ENCODE measurements at places on chromosomes 7 and 10.
A peak's percentile ranks its signal among the peaks of the same experiment; 100 is the strongest.

DNA sequence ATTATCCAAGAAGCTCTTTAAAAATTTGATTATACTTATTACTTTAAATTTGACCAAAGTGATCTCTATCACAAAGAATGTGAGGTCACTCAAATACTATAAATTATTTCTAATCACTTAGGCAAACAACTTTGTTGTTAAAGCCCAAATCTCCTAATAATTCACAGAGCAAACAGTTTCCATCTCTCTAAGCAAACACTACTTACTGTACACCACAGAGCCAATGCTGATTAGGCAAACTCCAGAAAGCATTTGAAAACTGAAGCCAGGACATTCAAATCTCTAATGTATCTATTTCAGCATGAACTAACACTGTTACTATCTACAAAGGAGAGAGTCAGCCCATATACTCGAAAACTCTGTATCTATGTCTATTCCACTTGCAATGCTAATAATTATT lies 107.1 kb downstream of the RNF32 start:
- no peak for DNase-seq

DNA sequence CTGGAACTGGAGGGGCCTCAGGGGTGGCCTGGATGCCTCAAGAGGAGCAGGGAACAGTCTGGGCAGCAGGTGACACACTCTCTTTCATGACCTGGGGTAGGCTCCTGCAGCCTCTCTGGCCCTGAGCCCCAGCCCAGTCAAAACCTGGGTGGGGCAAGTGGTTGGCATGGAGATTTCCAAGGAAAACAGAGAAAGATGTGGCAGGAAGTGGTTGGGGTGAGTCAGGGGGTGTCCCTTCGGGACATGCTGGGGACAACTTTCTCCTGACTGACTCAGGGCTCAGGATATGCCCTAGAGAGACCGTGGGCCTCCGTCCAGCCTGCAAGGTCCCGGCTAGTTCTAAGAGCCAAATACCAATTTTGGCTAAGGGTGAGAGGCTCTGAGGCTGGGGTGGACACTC lies 2.9 kb downstream of the AQP1 start:
- peak; percentile 50 for DNase-seq

DNA sequence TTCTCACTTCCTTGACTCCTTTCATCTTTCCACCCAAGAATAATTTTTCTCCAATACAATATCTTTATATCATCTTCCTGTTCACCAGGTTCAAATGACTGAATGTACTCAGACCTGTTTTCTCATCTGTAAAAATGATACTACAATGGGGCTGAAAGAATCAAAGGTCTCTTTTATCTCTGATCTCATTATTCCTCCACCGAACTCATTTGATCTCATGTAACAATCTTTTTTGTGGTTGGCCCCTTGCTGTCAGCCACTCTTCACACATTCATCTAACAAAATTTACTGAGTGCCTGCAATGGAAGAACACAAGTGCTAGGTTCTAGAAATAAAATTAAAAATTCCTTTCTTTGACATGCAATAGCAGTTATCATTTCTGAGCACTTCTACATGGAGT lies 65.0 kb downstream of the GRM8 start:
- no peak for DNase-seq

GRCh38 chr10:96973809-96974747 lies 142.0 kb downstream of the LCOR start:
- DNase-seq: peak; percentile 62

DNA sequence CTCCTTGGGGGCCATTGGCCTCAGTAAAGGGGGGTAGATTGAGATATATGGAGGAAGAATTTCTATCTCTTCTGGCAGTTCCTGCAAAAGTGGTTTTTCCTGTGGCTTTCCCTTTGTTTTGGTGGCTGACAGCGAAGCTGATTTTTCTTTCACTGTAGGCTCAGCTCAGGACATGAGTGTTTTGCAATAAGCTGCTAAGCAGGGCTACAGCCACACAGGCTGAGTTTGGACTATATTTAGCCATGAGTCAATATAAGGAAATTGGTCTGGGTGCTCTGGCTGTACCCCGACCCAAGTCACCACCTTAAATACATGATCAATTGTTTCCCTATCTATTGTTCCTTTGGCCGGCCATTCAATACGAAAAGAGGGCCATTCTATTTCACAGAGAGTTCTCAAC lies 212.7 kb upstream of the KCND2 start:
- peak; percentile 17 for DNase-seq

GRCh38 chr7:47132471-47132870 lies 449.4 kb downstream of the TNS3 start:
- DNase-seq: no peak

DNA sequence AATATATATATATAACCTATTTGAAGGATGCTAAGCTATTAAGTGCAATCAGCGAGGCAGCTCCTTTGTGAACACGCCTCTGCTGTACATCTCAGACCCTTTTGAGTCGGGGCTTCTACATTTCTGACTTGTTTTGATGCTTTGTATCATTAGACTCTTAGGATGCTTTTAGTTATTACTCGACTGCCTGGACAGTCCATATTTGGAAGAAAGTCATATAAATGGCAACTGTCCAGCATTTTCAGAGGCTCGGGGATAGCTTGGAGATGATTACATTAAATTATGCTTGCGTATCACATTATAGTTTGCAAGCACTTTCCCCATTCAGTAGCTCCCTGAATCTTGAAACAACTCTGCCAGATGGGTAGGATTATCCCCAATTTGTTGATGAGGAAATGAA lies 257.9 kb downstream of the PTEN start:
- peak; percentile 13 for DNase-seq

DNA sequence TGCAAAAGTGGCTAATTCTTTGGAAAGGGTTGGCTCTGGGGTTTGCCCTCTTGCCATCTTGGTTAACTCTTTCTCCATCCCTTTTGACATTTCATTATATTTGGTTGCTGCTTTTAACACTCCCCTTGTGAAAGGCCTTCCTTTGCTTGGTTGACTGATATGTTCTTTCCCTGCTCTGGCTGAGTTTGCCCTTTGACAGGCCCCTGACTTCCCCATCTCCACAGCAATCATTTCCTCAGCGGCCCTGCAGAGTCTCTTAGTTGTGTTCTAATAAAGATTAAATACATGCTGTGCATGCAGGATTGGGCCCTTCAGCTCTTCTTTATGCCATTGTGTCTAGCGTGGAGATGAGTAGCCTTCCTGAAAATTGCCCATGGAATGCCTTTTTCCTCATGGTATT lies 84.5 kb upstream of the CSTF2T start:
- no peak for DNase-seq

- DNase-seq: no peak
These were observed 41.5 kb downstream of the DOCK1 start for GRCh38 chr10:126946746-126947145.

GRCh38 chr7:157389951-157390730 lies 53.3 kb downstream of the DNAJB6 start:
- DNase-seq: no peak

DNA sequence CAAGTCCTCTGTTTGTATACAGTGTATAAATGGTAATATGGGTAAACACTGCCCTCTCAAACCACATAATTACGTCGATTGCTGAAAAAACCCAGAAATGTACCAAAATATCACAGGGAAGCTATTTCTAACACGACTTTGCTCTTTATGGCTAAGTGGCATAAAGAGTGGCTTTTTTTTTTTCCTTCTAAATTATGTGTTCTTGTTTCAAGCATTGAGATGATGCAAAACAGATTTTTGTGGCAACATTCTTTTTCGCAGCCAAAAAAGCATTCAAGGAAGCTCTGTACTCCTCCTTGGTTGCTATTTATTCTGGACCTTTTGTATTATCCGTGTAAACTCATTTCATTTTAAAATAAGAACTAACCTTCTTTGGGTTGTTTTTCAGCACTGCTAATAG lies 138.9 kb downstream of the VTI1A start:
- DNase-seq: peak; percentile 64

GRCh38 chr10:3807211-3807927 lies 22.4 kb upstream of the KLF6 start:
- DNase-seq: no peak

DNA sequence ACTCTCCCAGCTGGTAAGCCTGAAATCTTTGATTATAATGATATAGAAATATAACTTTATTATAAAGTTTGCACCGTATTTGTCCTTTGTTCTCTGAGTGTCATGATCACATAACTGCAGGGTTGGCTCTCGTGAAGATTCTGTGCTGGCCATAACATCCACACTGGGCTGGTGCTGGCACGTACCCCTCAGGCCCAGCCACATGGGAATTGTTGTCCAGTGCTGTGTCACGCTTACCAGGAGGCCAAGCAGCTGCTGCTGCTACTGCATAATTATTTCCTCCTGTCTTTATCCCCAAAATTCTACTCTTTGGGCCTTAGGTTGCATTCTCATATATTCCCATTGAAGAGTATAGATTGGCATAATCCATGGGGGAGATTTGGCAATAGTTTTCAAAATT lies 20.8 kb upstream of the UCN3 start:
- DNase-seq: no peak

DNA sequence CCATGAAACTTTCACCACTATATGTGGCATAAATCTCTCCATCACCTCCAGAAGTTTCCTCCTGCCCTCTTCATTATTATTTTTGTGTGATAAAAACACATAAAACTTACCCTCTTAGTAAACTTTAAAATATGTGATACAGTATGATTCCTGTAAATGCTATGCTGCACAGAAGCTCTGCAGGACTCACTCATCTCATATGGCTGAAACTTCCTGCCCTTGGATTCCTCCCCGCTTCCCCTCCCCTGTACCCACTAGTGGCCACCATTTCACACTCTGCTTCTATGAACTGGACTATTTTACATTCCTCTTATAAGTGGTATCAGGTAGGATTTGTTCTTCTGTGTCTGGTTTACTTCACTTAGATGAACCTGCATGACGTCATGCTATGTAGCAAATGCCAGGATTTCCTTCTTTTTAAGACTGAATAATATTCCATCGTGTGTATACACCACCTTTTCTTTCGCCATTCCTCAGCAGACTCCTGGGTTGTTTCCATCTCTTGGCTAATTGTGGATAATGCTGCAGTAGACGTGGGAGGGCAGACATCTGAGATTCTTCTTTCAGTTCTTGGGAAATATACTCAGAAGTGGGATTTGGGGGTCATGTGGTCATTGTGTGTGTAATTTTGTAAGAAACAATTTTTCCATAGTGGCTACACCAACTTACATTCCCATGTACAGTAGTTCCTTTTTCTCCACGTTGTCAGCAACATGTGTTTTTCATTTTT lies 335.2 kb downstream of the SDK1 start:
- peak; percentile 12 for DNase-seq

- no peak for DNase-seq
These were observed 479.5 kb downstream of the TNS3 start for GRCh38 chr7:47102331-47102841.

- DNase-seq: no peak
These were observed 26.2 kb downstream of the SUV39H2 start for GRCh38 chr10:14904864-14905263.

DNA sequence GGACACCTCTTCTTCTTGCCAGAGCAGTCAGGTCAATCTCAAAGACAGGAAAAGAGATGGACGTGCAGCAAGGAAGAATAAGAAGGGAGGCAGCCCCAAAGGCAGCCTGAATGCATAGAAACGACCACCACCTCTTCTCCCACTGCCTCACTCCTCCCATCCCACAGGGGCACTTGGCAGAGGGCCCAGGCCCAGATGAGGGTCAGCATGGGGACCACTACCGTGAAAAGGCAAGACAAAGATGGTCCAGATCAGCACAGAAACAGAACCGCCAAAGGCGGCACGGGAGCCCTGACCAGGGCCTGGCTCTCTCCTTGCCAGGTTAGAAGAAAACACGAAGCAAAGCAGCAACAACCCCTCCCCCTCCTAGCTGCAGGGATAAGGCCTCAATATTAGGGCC lies 1.9 kb upstream of the NDST2 start:
- DNase-seq: no peak
